Stimulated activated CD8-positive, alpha-beta memory T cell treated with anti-CD3 and anti-CD28 coated beads, Interleukin-15, amount 100 ng/mL, for 48 hours (primary cell): ENCODE measurements at places on chromosomes 6 and 20.

DNA sequence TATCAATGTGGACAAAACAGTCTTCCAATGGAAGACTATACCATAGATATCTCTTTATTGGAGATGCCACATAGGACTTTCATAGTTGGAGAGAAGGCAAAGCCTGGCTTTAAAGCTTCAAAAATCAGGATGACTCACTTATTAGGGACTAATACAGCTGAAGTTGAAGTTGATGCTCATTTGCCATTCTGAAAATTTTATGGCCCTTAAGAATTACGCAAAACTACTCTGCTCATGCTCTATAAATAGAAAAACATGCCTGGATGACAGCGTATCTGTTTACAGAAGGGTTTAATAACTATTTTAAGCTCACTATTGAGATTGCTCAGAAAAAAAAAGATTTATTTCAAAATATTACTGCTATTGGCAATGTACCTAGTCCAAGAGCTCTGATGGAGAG is 155.5 kb upstream of the DST start:
- no peak for DNase-seq

DNA sequence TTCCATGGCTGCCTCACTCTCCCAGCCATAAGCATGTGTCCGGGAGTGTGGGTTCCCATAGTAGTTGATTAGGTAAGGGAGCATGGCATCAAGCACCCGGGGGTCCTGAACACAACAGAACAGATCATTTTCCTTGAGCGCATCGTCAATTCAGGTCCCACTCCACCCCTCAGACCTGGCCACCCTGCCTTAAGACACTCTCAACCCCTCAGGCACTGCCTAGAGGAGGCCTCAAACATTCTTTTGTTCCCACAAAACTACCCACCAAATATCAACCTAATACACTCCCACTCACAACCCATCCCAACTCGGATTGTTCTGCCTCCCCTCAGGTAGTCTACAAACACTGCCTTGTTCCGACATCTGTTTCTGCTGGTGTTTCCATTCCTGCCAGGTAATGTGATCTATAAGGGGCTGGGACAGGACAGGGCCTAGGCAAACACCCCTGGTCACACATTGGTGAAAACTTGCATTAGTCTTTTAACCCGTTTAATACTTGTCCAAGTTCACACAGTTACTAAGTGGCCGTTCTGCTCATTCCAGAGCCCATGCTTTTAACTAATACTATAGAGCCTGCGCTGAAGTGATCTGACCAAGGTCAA is 1.4 kb downstream of the NFS1 start:
- no peak for DNase-seq

GRCh38 chr6:81484251-81484650 is 268.2 kb downstream of the TENT5A start:
- DNase-seq = no peak

DNA sequence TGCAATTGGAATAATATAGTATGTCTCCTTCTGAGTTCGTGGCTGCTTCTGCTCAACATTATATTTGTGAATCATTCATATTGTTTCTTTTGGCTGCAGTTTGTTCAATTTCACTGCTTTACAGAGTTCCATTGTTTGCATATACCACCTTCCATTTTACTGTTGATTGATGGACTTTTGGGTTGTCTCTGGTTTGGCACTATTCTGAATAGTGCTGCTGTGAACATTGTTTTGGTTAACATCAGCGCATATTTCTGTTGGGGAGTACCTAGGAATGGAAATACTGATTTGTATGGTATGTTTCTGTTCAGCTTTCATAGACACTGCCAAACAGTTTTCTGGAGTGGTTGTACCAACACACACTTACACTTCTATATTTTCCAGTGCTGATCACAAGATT is 46.9 kb downstream of the UST start:
- no peak for DNase-seq

- DNase-seq = no peak
Measured at GRCh38 chr6:10793695-10794094, 44.6 kb downstream of the MAK start.

DNA sequence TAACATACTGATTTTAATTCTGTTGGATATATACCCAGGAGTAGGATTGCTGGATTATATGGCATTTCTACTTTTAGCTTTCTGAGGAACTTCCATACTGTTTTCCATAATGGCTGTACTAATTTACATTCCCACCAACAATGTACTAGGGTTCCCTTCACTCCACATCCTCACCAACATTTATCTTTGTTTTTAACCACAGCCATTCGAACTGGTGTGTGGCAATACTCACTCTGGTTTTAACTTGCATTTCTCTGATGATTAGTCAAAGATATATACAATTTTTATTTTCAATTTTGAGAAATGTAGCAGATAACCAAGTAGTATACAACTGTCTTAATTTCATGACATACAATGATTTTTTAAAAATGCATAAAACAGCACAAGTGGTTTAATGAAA is 30.3 kb upstream of the ADGRG6 start:
- no peak for DNase-seq

GRCh38 chr20:57288651-57289277 is 22.3 kb upstream of the BMP7 start:
- DNase-seq = no peak

DNA sequence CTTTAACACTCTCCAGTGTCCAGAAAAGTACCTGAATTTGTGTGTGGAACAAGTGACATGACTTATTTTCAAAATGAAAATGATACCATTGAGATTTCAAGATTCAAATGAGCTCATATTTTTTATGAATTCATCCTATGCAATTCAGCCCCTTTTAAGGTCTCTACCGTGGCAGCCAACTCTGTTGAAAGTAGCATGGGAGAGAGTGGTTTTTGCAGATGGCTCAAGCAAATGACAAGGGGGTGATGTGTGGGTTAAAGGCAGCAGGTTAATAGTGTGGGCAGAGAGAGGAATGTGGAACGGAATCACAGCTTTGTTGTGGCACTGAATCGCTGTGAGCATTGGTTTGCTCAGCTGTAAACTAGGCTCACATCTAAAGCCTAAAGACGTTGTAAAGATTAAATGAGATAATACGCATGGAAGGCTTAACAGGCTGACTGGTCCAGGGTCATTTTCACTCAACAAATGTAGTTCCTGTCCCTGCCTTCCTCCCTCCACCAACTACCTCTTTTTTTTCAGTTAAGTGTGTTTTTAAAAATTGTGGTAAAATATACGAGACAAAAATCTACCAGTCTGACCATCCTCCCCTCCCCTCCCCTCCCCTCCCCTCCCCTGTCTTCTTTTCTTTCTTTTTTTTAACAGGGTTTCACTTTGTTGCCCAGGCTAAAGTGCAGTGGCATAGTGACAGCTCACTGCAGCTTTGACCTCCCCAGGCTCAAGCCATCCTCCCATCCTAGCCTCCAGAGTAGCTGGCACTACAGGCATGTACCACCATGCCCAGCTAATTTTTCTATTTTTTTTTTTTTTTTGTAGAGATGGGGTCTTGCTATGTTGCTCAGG is 114.7 kb upstream of the ZNF217 start:
- peak; percentile 50 for DNase-seq

DNA sequence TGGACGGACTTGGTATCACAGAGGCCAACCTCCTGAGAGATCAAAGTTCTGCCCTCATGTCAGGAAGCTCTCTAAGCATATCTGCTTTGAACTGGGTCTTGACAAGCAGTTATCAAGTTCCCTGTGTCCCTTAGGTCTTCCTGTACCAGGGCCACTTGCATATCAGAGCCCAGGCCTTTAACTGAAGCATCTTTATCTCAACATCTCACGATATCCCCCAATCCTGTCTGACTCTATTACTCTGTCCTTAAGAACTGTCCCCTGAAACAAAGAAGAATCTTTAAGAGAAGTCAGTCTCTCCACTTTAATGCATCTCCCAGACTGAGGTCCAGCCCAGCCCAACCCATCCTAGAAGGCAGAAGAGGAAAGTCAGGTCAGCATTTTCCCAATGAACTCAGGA is 8.2 kb downstream of the MAS1L start:
- no peak for DNase-seq

DNA sequence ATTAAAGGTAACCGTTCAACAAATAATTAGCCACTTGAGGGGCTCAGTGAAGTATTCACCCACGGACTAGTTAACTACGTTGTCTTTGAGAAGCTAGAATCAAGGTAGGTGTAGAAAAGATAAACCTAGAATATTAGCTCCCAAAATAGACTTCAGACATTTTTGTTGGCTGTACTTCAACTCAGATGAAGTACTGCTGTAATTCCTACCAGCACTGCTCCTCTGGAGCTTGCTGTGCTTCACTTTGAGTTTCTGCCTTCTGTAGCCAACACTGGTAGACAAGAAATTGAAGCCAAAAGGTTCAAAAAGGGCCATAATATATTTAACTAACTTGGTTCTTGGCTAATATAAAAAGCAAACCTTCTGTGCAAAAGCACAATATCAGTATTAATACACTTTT is 18.8 kb upstream of the SDHAF4 start:
- DNase-seq = no peak

DNA sequence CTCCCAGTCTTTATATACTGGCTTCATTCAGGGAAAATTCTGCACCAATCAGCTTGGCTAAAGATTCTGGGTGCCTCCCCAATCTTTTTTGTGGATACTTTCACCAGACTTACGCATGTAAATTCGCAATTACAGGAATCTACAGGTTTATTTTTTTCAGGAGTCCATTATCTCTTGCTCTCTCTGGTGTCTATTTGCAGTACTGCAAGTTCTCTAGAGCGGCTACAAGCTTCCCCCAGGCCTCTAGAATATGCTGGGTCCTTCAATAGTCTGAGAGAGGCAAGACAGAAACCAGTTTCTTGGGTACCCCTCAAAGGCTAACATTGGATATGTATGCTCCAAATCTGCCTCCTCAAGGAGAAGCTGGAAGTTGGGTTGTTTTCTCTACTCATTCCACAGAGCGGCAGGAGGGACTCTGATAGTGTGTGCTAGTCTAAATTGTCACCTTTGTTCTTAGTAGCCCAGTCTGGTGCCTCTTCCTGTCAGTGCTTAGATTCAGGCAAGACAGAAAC is 58.5 kb downstream of the SUN5 start:
- no peak for DNase-seq

DNA sequence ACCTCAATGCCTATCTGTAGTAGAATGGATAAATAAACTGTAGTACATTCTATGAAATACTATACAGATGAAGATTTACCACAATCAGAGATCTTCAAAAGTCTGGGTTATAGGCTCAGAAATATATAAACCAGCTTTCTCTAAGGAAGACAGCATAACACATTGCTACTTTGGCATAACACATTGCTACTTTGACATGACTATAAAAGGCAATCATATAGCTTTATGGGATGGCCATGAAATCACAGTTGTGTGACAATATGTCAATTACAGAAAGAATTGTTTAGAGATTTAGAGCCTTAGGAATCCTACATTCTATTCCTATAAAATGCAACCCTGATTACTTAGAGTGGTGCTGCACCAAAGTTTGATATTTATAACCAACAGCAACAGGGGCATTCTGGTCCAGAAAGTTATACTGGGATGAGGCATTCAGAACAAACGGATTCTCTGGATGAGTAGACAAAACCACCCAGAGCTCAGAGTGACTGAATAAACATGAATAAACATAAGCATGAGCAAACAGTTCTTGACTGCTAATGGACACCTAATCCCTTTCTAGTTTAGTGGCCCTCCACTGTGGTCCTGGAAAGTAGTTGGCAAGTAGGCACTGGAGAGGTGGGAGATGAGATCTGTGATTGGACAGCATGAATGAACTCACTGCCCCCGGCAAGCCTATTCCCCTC is 12.0 kb downstream of the TTI1 start:
- DNase-seq = no peak

DNA sequence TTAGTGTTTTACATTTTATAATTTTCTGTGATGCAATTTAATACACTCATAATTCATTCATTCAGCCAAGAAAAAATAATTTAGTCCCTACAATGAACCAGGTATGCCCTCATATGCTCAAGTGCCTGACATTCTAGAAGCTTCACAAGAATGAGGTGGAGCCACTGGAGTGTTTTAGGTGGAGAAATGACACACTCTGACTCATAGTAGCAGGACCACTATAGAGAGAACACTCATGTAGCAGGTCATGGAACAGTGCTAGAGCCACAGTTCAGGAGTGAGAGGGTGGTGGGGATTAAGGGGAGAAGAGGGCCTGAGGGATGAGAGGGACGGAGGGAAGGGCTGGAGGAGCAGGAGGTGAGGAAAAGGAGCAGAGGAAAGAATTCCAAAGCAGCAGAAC is 1.4 kb upstream of the HLA-G start:
- DNase-seq = no peak

DNA sequence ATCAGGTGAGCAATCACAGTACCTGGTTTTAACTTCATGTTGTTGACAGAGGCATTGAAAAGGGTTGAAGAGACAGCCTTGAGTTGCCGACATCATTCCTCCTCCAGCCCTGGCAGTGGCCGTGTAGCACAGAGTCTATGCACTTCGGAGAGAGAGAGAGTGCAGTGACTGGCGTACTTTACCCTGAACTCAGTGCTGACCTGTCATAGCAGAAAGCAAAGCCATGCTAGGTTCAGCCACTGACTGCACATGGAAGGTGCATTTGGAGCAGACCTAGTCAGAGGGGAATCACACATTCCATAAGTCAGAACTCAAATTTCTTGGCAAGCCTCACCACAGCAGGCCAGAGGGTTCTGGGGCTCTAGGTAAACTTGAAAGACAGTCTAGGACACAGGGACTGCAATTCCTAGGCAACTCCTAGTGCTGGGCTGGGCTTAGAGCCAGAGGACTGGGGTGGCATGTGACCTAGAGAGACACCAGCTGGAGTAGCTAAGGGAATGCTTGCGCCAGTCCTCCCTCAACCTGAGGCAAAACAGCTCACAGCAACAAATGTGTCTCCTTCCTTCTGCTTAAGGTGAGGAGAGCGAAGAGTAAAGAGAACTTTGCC is 69.1 kb downstream of the ELOVL4 start:
- no peak for DNase-seq

- DNase-seq = no peak
Measured at GRCh38 chr20:24580006-24580405, 110.6 kb downstream of the SYNDIG1 start.

DNA sequence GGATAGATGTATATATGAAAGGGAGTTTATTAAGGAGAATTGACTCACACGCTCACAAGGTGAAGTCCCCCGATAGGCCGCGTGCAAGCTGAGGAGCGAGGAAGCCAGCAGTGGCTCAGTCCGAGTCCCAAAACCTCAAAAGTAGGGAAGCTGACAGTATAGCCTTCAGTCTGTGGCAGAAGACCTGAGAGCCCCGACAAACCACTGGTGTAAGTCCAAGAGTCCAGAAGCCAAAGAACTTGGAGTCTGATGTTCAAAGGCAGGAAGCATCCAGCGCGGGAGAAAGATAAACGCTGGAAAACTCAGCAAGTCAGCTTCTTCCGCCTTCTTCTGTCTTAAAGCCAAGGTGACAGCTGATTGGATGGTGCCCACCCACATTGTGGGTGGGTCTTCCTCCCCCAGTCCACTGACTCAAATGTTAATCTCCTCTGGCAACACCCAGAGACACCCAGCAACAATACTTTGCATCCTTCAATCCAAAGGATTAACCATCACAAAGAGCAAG is 102.6 kb upstream of the GJE1 start:
- no peak for DNase-seq

DNA sequence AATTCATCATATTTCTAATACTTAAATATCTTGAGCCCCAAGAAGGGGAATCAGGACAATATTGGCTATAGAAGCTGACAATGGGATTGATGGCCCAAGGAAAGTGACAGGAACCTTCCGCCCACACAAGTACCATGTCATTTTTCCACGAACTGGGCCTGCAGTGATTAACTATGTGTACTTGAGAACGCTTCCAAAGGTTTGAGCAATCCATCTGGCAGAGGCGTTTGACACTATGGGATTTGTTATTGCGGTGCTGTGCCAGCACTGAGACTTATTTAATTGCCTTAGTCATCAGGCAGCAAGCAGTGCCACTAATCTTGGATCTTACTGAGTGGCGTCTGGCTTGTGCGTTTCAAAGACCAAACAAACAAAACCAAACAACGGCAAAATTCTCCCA is 135.6 kb upstream of the UST start:
- DNase-seq = no peak
